Suppressor macrophage (primary cell): ENCODE measurements at places on chromosomes 7 and 10.

DNA sequence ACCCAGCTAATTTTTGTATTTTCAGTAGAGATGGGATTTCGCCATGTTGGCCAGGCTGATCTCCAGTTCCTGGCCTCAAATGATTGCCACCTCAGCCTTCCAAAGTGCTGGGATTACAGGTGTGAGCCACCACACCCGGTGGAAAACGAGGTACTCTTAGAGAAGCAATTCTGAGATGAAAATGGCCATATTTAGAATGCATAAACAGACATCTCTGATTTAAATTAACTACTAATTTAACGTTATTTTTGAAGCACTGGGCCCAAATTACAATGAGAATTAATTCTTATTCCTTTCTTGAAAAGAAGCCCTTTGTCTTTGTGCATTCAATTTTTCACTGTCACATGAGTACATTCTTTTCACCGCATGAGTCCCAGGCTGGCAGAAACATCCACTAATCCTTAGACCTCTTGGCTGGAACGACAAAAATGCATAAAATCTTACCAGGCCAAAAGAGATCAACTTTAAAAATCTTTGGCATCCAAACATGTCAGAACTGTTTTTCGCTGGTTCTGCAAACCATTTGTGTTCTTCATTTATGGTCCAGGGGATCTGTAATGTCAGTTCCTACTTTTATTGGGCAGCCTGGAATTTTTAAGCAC, 60.1 kb upstream of the CAPZA2 start:
- no peak for DNase-seq

- DNase-seq, result no peak
Observed at GRCh38 chr7:1697499-1698125, 27.5 kb downstream of the ELFN1 start.

GRCh38 chr7:151925446-151926335, 30.6 kb upstream of the GALNTL5 start:
- DNase-seq, result peak; percentile 91

DNA sequence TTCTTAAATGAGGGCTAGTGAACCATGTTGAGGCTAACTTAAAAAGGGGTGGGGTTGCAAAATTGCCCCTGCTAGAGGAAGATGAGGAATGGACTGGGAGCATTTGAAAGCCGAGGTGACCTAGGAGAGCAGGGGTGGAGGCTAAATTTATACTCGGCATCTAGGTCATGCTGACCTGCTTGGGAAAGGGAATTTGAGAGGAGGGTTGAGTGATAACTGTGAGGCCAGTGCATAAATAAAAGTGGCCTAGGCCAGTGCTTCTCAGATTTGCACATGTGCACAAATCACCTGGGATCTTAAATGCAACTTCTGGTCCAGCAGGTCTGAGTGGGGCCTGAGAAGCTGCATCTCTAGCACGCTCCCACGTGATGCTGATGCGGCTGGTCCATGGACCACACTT, 70.4 kb downstream of the CDK1 start:
- DNase-seq, result no peak

DNA sequence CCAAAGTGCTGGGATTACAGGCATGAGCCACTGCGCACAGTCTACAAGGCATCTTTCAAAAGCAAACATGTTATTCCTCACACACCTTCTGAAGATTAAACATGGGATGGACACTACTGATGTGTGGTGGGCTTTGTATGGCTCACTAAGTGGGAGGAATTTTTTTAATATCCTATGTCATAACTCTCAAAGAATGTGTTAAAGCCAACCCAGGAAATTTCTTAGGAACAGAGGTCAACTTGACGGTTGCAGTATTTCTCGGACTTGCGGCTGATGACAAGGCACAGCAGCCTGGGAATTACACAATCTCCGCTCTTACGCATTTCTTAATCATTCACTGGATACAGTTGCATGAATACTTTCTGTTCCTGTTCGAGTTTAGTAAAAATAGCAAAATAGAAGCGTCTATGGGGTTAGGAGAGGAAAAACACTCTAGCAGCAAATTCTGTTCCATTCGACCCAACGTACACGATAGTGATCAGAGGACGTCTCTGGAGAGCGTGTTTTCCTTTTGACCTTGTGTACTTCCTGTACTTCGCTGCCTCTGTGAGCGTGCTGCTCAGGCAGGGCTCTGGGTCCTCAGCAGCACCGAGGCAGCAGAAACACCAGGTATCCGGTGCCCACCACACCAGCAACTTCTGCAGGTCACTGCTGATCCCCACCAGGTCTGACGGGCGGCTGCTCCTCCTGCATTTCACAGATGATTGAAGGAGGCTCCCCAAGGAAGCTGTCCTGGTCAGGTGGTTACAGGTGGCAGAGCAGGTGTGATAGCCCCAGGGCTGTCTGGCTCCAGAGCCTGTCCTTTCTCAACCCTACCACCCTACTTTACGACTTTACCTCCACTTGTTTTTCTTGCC, 26.4 kb upstream of the SRGN start:
- peak; percentile 98 for DNase-seq

GRCh38 chr10:113093188-113094113, 143.4 kb downstream of the TCF7L2 start:
- DNase-seq, result no peak

DNA sequence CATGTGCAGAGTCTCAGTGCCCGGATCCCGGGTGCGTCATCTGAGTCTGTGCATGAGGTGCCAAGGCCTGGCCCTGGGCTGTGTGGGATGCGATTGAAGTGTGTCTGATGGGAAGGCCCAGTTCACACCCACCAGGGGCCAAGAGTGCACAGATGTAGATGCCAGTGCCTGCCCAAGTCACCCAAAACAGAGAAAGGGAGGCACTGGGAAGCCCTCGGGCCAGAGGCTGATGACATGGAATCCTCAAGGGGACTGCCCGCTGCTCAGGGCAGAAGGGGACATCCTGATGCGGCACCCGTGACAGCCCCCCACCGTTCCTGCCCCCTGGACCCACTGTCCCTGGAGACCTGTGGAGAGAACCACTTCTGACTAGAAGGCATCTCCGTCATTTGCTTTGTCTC, 72.2 kb upstream of the ZNF479 start:
- no peak for DNase-seq

GRCh38 chr7:33876596-33877274, 28.6 kb upstream of the BMPER start:
- DNase-seq, result no peak

- no peak for DNase-seq
Observed at GRCh38 chr7:80524693-80525092, 12.8 kb upstream of the GNAT3 start.

DNA sequence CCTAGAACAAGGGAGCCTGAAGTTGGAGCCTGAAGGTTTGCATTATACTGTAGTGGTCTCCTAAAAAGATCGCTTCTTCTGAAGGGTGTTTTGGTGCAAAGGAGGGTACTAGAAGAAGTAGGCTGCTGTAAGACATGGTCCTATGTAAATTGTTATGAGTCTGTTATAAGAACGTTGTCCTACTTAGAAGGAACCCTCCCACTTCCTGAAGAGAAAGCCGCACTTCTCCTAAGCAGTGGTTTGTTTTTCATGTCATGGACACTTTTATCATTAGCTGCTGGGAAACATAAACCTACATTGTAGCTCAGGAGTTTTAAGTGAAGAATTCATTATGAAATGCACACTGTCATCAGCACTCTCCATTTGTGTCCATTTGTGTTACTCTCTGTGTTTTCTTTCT, 129.1 kb upstream of the ITGB1 start:
- no peak for DNase-seq

DNA sequence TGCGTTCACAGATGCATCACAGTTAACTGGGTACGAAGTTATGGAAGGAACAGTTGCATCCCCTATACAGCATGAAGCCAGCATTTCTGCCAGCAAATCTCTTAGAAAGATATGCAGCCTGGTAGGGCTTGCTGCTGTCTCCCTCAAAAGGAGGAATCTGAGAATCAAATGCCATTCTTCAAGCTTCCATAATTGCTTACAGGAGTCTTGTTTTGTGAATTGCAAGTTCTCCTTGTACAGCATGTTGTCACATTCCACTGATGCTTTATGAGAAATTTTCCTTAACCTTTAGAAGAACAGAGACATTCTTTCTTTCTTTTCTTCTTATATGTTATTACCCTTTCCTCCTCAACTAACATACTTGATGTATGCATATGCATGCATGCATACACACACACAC, 134.6 kb downstream of the CHRM2 start:
- no peak for DNase-seq

- DNase-seq, result no peak
Observed at GRCh38 chr10:53122281-53122680, 349.7 kb upstream of the MBL2 start.

DNA sequence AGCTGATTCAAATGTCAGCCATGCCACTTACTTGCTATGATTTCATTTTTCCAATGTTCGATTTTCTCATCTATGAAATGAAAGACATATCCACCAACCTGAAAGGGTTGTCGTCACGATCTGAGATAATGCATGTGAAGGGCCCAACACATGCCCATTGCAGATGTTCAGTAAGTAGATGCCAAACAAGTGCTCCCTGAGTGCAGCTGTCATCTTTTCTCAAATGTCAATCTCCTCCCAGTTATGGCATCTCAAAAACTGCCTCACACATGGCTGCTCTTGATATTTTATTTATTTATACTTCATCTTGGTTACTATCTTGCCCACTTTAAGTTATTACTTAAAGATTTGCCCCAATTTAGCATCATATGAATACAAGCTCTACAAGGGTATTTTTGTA, 16.8 kb downstream of the CPEB3 start:
- no peak for DNase-seq

- peak; percentile 6 for DNase-seq
Observed at GRCh38 chr10:123236126-123236525, 81.9 kb downstream of the BUB3 start.

DNA sequence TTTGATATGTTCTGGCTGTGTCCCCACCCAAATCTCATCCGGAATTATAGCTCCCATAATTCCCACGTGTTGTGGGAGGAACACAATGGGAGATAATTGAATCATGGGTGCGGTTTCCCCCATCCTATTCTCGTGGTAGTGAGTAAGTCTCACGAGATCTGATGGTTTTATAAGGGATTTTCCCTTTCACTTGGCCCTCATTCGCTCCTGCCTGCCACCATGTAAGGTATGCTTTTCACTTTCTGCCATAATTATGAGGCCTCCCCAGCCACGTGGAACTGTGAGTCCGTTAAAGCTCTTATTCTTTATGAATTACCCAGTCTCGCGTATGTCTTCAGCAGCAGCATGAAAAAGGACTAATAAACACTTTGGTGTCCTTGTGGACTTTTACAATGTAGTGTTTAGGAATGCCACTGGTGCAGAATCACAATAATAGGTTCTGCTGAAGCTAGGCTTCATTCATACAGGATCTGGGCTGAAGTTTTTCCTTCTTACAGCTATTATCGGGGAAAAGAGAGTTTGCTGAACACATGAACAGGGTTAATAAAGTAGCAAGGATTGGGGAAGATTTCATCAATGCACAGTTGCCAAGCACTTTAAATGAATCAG, 74.3 kb downstream of the CPED1 start:
- no peak for DNase-seq

DNA sequence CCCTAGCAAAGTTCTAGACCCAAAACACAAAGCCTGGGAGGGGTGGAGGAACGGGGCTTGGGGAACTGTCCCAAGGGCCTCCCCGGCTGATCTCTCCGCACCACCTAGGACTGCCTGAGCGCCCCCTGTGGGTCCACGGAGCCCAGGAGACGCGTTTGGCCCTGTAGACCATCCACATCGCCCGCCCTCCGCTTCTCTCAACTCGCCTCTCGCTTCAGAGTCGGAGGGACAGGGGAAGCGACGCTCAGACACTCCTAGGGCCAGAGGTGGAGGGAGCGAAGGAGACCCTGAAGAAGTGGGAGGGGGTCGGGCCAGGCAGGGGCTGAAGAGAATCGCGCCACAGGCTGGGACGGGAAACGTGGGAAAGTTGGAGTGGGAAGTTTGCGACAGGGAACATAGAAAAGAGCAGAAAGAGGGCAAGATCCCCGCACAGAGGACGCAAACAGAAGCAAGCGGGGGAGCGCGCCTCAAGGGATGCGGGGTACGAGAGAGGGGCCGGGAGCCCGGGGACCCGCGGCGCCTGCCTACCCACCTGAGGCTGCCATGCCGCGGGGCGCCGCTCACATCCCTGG, 378 bp downstream of the PIK3AP1 start:
- peak; percentile 88 for DNase-seq

GRCh38 chr10:24414597-24414996, 205.7 kb downstream of the KIAA1217 start:
- no peak for DNase-seq

- DNase-seq, result peak; percentile 92
Observed at GRCh38 chr10:91389636-91390512, 20.3 kb upstream of the HECTD2 start.

GRCh38 chr7:38453168-38453567, 178.0 kb downstream of the AMPH start:
- DNase-seq, result no peak

DNA sequence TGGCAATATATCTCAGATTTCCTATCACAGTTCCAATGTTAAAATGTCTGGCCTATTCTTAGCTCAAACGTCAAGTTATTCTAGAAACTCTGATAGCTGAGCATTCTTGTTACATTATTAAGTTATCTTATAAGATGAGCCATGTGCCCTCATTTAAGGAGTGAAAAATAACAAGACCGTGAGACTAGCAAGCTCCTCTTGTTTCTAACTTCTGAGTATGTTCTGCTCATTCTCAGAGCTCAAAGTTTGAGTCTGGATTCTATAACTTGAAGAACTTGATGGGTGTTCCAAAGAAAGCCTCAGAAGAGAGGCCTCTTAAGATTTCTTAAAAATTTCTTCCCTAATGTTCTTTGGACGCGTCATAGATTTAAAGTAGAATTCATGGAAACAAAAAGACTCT, 215.2 kb downstream of the HTR7 start:
- no peak for DNase-seq

- DNase-seq, result no peak
Observed at GRCh38 chr10:16292366-16292765, 144.4 kb upstream of the PTER start.

- no peak for DNase-seq
Observed at GRCh38 chr7:30546596-30546995, 42.0 kb upstream of the GGCT start.

DNA sequence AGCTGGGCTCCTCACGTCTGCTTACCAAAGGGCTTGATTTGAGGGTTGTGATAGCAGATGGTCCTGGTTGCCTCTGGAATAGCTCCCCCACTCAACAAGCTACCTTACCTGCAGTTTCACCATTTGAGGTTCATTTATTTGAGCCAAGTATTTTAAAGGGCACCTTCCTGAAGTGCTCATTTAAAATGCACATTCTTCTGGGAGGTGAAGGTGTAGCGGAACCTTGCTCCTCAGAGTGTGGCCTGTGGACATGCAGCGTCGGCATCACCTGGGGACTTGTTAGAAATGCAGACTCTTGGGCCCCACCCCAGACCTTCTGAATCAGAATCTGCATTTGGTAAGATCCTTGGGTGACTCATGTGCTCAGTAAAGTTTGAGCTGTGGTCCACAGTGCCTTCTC, 2.3 kb downstream of the CDH23 start:
- no peak for DNase-seq

DNA sequence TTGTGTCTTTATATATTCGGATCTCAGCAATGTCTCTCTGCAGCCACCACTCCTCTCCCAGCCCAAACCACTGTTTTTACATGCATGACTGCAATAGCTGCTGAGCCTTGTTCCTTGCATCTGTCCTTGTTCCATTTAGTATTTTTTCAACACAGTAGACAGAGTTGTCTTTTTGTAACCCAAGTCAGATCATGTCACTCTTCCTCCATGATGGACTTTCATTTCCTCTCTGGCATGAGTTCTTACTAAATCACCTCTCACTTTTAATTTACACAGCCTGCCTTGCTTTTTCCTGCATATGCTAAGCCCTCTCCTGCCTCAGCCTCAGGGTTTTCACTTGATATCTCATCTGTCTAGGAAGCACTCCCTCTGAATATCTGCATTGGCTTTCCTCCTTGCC, 353.2 kb downstream of the HGF start:
- peak; percentile 2 for DNase-seq

- no peak for DNase-seq
Observed at GRCh38 chr10:118768041-118768919, 13.5 kb upstream of the CACUL1 start.

GRCh38 chr7:75617634-75618234, 121.0 kb downstream of the HIP1 start:
- DNase-seq, result peak; percentile 96
